ENCODE measurements at places on chromosomes 11 and 22.

- no peak for DNase-seq
These were observed 54.1 kb downstream of the MCAM start for GRCh38 chr11:119262668-119263351.

DNA sequence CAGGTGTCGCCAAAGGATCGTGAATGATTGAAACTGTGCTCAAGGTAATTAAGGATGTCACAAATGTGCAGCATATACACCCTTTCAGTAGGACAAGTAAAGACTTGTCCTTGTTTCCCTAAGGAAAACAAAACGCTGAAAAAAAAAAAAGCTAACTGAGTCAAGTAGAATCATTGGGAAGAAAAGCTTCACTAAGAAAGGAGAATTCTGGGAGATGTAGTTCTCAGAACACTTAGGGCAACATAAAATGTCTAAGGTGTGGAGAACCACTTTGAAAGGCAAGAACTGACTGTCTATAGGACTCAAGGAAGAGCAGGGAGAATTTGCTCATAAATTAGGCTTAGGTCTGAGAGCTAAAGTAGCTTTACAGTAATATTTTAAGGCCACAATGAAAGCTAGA is 2.9 kb upstream of the OR5T1 start:
- DNase-seq: no peak

- DNase-seq: peak; percentile 82
These were observed 21.0 kb downstream of the C22orf31 start for GRCh38 chr22:29040385-29041275.

- DNase-seq: peak; percentile 29
These were observed 71.9 kb upstream of the GRAMD1B start for GRCh38 chr11:123357990-123358827.

DNA sequence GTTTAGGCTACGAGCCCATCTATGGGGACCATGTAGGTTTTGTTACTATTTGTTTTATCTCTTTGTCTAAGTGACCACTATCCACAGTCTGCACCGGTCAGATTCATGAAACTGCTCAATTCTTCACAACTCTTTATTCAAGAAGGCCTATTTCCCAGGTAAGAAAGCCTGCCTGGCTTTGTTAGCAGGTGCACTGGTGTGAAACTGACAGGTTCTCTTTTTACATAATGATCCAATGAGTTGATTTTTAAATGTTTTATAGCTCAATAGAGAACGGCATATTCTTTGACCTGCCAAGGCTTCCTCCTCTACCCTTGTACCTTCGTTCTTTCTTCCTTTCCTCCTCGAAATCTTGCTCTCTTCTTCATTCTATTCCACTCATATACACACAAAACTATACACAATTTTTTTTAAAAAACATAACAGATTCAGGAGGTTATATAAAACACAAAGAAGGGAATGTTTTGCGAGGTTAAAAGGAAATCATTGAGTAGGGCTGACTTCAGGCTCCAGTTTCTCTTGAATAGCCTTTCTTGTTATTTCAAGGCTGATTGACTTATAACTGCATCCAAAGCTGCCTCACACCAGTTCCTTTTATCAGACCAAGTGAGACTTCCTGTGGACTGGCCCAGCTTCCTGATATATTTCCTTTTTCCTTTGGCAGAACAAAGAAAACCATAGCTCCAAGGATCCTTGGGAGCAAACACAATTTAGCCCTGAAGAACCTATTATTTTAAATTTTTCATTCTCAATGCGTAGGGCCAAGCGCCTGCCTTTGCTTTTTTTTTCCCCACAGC is 11.4 kb downstream of the FLI1 start:
- DNase-seq: no peak

DNA sequence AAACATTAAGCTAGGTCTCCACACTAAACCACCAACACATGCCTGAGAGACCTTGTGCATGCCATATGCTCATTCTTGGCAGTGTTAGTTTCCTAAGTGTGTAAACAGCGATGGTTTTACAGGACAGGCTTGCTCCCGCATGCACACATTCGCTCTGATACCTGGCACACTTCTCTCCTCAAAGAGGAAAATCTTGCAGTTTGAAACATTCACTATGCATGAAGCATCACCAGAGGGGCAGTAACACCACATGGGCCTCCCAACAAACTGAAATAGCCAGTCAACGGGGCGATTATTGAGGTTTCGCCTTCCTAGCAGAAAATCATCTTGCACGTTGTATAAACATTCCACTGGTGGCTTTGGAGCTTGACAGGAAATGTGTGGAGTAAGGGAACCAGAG is 52.6 kb downstream of the ABTB2 start:
- no peak for DNase-seq

- DNase-seq: no peak
These were observed 55.2 kb downstream of the PICALM start for GRCh38 chr11:86013713-86014112.

DNA sequence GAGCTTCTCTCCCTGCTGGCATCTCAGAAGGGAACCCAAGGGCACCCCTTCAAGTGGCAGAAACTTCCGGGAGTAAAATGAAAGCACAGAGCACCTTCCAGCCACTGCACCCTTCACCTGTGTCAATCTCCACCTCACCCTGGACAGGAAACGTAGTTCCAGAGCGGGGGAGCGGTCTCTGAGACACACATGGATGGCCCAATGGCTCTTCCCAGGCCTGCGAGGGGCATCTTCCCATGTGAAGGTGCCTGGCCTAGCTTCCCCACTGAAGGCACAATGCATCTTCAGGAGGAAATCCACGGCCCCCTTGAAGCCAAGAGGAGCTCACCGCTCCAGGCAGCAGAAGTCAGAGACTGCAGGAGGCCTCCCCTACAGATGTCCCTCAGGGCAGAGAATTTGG is 234.2 kb downstream of the BRD1 start:
- DNase-seq: no peak

- DNase-seq: no peak
These were observed 110.9 kb upstream of the BLID start for GRCh38 chr11:122226810-122227379.

DNA sequence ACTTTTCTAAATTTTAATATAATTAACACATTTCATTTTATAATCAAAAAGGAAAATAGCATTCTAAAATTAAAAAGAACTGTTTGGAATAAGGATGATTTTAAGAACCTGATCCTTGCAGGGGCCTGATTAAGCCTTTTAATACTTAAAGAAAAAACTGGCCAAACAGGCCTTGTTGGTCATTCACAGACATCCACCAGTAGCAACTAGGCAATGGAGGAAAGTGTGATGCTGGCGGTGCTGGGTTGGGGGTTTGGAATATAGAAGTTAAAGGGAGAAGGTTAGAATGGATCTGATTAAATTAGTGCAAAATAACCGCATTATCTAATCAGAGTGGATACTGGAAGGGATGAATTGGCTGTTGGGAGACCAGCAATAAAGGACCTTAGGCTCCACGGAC is 16.9 kb upstream of the TEAD1 start:
- no peak for DNase-seq

GRCh38 chr11:64186492-64187165 is 658 bp downstream of the STIP1 start:
- DNase-seq: no peak

DNA sequence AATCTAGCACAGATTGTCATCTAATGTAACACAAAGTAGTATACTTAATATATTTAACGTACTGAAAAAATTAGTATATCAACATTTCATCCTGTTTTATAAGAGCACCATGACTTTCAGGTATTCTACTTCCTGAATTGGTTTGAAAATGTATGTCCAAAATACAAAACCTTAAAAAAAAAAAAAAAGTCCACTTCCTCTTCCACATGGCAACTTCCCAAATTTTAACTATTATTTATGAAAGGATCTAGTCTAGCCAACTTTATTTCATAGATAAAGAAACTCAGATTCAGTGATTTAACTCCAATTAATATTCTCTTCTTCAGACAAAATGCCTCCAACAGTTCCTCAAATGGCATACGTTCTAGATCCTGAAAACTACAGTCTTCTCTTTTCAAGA is 44.0 kb downstream of the PIK3C2A start:
- DNase-seq: no peak

GRCh38 chr11:103326070-103326794 is 217.0 kb downstream of the DYNC2H1 start:
- peak; percentile 55 for DNase-seq

DNA sequence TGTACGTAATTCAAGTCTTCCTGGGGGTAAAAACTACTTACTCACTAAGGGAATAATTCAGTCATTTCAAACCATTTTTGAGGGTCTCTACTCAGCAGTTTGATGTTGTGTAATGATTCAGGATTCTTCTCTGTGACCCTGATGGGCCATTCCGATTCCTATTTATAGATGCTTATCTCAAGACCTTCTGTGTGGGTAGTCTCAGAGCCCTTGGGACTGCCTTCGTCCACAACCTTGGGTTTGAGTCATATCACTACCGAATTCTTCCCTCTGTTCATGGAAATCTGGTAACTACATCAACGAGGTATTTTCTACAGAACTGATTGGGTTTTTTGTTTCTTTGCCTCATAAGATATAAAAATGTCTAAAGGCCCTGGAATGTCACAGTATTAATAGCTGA is 14.3 kb upstream of the CBX6 start:
- no peak for DNase-seq

DNA sequence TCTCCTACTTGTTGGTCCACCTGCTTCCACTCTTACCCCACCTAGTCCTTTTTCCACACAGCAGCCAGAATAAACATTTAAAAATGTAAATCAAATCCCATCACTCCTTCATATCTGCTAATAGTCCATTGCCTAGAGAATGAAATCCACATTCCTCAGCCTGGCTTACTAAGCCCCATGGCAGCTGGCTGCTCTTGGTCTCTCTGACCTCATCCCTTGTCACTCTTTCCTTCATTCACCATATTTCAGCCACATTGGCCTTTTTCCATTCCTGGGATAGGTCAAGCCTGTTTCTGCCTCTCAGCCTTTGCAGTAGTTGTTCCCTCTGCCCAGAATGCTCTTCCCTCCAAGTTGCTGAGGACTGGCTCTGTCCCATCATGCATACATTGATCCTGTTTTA is 512.8 kb downstream of the INSC start:
- no peak for DNase-seq

DNA sequence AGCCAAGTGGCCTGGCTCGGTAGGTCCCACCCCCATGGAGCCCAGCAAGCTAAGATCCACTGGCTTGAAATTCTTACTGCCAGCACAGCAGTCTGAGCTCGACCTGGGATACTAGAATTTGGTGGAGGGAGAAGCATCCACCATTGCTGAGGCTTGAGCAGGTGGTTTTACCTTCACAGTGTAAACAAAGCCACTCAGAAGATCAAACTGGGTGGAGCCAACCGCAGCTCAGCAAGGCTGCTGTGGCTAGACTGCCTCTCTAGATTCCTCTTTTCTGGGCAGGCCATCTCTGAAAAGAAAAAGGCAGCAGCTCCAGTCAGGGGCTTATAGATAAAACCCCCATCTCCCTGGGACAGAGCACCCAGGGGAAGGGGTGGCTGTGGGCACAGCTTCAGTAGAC is 22.3 kb upstream of the OR5B21 start:
- no peak for DNase-seq

GRCh38 chr22:23704829-23705228 is 14.0 kb downstream of the RGL4 start:
- no peak for DNase-seq

DNA sequence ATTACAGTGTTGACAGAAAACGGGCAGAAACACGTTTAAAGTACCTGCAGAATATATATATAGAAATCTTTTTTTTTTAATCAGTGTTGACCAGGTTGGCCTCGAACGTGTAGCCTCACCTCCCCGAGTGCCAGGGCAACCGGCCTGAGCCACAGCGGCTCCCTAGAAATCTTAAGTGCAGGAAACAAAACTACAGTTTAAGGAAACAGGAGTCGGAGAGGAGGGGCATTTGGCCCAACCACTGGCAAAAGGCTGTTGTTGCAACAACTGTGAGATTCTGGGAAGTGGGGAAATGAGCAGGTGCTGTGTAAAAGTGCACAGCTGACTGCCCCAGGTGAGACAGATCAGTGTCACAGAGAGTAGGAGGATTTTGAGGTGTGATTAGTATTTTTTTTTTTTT is 3.7 kb downstream of the YWHAH start:
- DNase-seq: no peak

DNA sequence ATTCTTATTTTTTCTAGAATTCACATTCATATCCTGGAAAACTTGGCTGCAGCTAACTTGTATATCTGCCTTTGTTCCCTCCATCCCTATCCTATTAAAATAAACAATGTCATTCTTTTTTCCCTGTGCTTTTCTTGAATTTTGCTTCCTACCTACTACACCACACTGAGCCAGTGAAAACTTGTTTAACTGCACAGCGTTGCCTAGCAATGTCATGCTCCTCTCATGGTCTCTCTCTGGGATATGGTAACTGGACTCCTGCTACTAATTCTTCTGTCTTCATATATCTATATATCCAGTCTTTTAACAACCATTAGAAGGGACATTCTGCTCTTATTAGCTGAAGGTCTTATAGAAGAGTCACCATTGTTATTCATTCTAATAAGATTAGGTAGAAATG is 434.4 kb downstream of the METTL15 start:
- no peak for DNase-seq

DNA sequence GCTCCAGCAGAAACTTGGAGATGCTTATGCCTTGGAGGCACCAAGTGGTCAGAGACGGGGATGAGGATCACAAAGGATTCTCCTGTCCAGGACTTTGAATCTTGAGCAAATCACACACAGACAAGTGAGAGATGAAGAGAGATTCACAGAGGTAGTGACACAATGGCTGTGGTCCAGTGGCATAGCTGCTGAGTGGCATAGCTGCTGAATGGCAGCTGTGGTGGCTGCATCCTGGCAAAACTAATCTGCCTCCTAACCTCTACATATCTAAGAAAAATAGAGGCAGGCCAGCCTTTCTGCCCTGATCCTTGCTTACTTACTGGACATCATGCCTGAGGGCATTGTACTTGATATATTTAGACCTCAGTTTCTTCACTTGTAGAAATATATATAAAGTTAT is 102.6 kb downstream of the CD44 start:
- no peak for DNase-seq

DNA sequence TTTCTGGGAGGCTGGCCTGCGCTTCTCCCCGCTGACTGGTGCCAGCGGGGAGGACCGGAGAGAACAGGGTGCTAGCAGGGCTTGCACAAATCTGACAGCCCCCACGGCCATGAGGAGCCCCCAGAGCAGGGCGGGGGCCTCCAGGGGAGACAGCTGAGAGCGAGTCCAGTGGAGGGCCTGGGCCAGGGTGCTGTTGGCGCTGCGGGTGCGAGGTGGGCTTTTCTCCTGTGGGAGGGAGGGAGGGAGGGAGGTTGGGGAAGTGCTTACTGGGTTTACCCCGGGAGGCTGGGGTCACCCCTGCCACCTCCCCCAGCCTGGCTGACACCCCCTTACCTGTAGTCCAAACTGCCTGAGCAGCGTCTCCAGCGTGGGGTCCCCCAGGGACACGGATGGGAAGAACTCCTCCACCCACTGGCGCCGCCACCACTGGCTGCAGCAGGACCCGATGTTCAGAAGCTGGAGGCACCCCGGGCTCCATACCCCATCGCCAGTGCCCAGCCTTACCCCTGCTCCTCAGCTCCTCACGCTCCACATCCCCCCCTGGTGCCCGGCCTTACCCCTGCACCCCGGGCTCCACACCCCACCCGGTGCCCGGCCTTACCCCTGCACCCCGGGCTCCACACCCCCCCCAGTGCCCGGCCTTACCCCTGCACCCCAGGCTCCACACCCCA is 3.9 kb downstream of the LMF2 start:
- DNase-seq: no peak

Data from renal pelvis (tissue), 12 donors.